ENCODE measurements at places on chromosomes 11 and 22.

DNA sequence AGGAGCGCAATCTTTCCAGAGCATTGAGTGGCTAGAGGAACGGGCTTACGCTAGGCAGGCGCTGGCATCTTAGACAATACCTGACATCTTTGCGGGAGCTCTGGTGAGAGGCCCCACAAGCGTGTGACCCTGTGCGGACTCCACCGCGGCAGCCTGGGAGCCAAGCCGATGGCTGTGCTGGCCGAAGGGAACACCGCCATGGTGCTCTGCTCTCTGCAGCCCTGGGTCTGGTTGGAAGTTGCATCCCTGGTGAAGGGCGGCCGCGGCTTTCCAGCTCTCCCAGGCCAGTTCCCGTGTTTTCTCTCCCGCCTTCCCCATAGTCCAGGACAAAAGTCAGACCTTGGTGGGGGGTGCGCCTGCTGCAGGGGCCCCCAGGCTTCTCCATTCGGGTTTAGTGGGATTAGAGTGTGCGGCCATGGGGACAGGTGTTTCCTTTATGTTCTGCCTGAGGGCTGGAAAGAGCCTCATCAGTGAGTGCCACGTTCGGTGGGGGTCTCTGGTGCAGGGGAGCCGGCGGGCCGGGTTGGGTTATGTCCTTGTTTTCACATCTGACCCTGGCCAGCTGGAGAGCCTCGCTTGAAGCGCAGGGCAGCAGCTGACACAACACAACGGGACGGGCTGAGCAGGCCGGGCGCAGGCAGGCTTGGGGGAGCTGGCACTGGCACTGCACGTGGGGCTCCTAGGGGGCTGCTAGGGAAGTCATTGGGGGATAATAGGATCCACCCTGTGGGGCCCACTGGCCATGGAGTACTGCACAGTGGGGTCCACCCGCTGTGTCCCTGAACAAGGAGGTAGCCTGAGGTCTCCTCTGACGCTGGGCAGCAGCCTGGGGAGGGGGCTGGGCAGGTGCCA, 94.8 kb downstream of the KCNQ1 start:
- no peak for DNase-seq

DNA sequence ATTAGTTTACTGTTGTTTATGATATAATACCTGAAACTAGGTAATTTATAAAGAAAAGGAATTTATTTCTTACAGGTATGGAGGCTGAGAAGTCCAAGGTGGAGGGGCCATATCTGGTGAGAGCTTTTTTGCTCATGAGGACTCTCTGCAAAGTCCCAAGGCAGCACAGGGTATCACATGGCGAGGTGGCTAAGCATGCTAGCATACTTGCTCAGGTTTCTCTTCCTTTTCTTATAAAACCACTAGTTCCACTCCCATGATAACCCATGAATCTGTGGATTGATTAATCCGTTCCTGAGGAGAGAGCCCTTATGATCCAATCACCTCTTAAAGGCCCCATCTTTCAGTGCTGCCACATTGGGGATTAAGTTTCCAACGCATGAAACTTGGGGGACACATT, 82.7 kb downstream of the PHF21A start:
- DNase-seq, result no peak

- no peak for DNase-seq
These were observed 18.3 kb downstream of the KMT5B start for GRCh38 chr11:68194675-68195294.

DNA sequence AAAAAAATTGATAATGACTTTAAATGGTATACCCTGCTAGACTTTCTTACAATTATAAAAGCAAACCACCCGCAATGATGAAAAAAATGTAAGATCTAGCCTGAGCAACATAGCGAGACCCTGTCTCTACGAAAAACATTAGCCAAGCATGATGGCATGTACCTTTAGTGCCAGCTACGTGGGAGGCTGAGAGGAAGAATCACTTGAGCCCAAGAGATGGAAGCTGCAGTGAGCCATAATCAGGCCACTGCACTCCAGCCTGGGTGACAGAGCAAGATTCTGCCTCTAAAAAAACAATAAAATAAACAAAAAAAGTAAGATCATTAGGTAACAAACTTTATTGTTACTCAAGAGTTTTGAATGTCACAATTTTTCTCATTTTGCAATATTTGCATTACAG, 39.2 kb downstream of the KMT5B start:
- no peak for DNase-seq

DNA sequence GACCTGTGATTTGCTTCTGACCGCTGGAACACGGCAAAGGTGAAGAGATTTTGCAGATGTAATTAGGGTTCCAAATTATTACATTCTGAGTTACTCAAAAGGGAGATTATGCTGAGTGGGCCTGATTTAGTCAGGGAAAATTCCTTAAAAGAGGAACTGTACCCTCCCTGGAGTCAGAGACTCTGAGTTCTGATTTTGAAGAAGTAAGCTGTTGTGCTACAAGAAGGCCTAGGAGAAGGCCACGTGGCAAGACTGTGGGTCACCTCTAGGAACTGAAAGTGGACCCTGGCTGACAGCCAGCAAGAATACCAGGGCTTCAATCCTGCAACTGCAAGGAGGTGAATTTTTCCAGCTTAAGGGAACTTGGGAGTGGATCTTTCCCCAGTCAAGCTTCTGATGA, 45.3 kb downstream of the CHRDL2 start:
- DNase-seq, result no peak

DNA sequence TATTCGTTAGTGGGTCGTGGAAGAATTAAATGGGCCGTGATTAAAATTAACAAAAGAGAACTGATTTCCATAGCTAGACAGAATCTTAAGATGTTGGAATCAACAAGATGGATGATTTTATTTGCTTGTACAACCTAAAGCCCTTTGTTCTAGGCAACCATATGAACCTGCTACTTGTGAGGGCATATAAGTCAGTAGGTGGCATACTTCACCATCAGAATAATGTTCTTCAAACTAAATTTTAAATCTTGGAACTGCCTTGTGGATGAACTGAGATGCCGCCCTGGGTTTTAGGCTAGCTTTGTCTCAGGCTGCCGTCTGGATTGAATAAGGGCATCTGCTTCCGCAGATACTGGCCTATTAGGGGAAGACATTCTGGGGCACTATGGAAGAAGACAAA, 40.9 kb downstream of the CSRP3 start:
- DNase-seq, result no peak

DNA sequence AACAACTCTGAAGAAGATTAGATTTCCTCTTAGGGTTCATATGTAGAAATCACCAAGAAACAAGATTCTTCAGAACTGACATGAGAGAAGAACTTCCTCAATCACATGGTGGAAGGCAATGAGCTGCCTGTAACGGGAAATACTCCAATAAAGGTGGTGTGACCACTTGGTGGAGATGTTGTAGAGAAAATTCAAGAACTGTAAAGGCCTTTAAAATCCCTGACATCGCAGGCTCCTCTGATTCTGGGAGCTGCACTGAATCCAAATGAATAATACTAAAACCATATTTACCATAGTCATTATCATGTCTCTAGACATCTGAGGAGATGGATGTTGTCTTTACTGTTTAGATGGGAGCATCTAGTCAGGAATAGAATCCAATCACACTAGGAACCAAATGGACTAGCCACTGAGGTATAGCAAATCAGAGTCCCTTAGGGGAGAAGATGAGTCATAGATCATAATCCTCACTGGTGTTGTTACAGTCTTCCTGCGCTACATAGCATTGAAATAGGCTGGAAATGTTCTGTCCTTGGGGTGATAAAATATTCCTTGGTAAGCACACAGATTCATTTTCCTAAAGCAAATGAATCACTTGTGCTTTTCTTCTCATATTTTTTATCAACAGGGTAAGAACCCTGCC, 321.6 kb upstream of the TENM4 start:
- DNase-seq, result no peak

DNA sequence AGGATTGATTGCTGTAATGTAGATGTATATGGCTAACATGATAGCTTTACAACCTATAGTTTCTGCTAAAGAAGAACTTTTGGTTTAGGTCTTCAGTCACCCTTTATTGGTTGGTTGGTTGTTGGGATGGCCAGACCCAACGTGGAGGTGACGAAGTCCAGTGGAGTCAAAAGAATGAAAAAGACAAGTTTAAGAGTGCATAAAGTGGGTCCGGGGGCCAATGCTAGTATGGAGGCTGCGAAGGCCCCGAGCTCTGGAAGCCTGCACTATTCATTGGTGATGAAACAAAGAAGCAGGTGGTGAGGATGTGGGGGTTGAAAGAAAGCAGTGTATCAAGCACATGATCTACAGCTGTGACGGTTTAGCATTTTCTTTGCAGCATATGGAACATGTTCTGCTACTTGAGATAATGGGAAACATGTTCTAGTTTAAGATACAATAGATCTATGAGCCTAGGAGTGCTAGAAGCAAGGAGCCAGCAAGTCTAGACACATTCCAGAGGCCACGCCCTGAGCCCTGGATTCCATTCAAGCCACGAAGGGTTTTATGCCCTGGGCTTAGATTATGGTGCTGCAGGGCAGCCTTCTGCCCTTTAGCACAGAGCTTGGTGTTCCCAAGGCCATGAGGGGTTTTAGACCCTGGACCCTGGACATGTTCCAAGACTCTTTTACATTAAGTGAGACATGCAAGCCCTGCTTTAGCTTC, 6.3 kb downstream of the TCP11L1 start:
- no peak for DNase-seq

DNA sequence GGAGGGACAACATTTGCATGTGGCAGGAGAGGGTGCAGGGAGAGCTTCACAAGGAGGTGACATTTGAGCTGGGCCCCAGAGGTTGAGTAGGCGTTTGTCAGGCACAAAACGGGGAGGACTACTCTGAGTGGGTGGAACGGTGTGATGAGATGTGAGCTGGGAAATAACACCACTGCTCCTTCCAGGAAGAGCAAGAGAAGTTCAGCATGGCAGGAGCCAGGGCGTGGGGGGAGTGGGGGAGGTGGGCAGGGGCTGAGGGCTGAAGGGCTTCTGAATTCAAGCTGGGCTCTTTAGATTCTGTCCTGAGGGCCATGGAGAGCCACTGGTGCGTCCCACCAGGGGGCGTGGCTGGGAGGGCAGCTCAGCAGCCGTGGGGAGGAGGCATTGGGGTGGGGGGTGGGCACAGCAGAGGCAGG, 54.2 kb downstream of the OTOG start:
- DNase-seq, result no peak

DNA sequence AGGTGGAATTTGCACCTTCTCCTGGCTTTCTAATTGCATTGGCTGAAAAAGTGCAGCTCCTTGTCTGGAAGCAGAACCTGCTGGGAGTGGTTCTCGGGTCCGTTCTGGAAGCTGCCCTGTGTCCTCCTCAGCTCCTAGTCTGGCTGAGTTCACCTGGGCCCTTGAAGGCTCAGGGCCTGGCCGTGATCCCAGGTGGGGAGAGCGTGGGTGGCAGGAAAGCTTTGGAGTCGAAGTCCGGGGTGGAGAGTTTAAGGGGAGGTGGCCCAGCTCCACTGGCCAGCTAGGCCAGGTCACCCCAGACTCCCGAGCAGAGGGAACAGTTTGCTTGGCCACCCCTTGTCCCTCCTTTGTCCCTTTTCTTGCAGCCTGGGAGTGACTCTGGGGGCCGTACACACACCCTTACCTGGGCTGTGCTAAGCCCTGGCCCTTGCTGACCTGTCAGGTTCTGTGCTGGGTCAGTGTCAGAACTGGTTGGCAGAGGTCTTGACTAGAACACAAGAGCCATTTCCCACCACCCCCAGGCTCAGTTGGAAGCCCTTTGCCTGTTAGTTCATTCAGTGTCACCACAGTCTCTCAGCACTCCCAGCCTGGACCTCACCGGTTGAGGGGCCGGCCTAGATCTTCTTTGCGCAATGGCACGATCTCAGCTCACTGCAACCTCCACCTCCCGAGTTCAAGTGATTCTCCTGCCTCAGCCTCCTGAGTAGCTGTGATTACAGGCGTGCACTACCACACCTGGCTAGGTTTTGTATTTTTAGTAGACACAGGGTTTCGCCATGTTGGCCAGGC, 37.3 kb downstream of the LRP5 start:
- DNase-seq, result no peak

DNA sequence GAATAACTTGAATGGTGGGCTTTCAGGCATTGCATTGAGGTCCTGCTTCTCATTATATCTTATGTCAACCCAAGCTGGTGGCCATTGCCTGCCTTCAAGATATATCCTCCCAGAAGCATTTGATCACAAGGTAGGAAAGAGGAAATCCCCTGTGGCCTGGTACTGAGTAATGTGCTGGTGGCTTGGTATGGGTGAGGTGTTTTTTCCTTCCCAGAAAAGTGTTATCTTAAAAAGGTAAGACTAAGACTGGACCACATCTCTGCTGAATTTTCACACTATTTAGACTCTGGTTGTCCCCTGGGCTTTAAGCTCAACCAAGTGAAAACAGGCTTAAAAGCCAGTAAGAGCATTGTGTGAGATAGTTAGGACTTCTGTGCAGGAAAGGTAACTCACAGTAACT, 3.7 kb downstream of the INSC start:
- DNase-seq, result no peak

DNA sequence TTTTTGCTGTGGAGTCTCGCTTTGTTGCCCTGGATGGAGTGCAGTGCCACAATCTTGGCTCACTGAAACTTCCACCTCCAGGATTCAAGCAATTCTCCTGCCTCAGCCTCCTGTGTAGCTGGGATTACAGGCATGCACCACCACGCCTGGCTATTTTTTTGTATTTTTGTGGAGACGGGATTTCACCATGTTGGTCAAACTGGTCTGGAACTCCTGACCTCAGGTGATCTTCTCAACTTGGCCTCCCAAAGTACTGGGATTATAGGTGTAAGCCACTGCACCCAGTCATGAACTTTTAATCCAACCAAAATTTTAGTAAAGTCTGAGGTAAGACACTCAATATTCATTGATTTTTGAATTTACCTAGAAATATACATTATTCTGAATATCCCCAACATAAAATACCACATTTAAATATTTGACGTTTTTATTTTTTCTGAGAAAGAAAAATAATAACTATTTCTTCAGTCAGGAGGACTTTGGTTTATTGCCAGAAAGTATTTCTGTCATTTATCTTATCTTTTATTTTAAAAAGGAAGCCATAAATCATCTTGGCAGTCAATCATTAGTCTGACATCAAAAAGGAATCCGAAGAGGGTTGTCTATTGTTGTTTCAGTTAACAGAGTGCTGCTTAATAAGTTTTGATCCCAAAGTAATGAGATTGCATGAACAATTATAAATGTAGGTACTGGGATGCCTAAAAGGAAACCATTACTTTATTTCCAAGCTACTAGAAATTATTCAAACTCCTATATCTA, 102.2 kb upstream of the GRIA4 start:
- DNase-seq, result no peak

DNA sequence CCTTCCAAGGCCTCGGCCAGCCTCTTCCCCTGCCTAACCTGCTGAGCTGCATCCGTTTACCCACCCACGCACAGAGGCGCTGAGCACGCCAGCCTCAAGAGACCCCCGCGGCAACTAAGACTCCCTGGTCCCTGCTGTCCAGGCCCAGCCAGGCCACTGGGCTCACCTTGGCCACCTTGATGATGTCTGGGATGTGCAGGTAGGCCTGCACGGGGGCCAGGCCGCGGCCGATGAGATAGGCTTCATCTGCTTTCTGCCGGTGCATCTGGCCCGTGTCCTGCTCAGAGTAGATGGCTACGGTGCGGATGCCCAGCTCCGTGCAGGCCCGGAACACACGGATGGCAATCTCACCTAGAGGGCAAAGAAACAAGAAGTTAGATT, 14.6 kb downstream of the LRFN4 start:
- no peak for DNase-seq
